NCI-H1436 (cell line): ENCODE measurements at places on chromosomes 16 and 17.

DNA sequence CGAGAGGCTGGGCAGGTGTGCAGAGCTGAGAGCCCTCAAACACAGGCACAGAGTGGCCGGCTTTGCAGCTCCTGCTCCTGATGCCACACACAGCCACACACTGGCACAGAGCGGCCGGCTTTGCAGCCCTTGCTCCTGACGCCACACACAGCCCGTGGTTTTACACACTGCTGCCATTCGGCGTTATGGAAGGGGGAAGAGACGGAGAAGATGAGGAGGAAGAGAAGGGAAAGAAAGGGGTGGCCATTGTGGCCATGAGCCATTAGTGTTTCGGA lies 26.8 kb downstream of the WSCD1 start:
- DNase-seq, result no peak

- no peak for DNase-seq
Measured at GRCh38 chr16:69049146-69049545, 56.3 kb upstream of the HAS3 start.

GRCh38 chr16:85258629-85259028 lies 146.4 kb upstream of the CIBAR2 start:
- no peak for DNase-seq

- peak; percentile 72 for DNase-seq
Measured at GRCh38 chr16:68328151-68328859, 17.5 kb downstream of the PRMT7 start.

DNA sequence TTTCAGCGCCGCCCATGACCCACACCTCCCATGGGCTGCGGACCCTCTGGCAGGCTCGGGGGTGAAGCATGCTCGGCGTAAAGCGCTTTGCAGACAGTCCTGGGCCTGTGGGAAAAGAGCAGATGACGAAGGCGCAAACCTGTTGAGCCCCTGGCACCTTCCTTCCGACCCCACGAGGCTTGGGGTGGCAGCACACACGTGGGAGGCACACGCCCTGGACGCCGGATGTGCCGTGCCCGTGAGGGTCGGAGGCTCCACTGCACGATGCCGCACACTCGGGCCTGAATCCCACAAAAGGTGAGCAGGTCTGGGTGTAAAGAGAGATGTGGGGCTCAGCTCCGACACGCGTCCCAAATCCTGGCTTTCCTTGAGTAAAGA lies 71.1 kb downstream of the LMF1 start:
- no peak for DNase-seq

DNA sequence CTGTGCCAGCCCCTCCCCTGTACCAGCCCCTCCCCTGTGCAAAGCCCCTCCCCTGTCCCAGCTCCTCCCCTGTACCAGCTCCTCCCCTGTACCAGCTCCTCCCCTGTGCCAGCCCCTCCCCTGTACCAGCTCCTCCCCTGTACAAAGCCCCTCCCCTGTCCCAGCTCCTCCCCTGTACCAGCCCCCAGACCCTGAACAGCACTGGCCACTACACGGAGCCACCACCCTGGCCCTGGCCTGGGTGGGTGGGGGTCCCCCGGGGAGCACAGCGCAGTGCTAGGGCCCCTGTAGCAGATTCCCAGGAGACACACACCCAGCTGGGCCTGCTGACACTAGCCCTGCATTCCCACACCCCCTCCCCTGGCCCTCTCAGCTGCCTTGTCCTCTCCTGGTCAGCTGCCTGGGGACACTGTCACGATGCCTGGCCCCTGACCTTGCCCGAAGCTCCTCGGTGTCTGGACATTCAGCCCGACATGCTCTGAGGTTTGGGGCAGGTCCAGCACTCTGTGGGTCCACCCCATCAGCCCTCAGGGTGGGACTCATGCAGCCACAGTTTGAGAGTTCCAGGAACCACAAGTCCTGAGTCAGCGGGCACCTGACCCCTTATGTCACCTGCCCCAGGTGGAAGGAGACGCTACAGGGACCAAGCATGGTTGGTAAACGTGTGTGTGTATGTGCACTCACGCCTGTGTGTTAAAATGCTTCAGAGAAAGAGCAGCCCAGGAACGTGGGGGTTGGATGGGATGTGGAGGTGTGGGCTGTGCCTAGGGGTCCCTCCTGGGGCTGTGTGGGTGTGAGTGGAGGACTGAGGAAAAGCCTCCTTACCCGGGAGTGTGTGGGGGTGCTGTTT lies 114.2 kb downstream of the METRNL start:
- no peak for DNase-seq

- no peak for DNase-seq
Measured at GRCh38 chr17:38354466-38354865, 2.8 kb downstream of the SOCS7 start.

GRCh38 chr16:88010968-88011483 lies 59.8 kb downstream of the BANP start:
- no peak for DNase-seq

GRCh38 chr17:80017226-80018010 lies 18.3 kb downstream of the TBC1D16 start:
- no peak for DNase-seq

DNA sequence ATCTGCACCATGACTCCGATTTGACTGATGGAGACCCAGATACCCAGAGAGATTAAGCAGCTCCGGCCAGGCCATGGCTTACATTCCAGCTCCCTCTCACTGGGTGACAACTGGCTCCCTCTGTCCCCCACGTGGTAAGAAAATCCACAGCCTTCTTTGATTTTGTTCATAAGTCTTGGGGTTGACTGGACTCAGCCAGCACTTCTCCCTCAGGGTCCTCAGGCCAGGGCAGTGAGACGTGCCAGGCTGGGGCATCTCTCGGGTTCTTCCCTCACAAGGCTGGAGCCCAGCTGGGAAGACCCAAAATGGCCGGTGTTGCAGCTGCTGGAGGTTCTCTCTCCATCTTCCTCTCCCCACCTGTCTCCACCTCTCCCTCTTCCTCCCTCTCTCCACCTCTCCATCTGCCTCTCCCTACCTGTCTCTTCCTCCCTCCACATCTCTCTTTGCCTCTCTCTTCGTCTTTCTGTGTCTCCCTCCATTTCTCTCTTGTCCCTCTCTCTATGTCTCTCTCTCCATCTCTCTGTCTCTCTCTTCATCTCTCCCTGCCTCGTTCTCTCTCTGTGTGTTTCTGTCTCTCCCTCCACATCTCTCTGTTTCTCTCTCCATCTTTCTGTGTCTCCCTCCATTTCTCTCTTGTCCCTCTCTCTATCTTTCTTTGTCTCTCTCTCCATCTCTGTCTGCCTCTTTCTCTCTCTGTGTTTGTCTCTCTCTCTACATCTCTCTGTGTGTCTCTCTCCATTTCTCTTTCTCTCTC lies 105.3 kb downstream of the FOXL1 start:
- no peak for DNase-seq

GRCh38 chr16:25713785-25714570 lies 22.2 kb downstream of the HS3ST4 start:
- no peak for DNase-seq

GRCh38 chr16:1145383-1146100 lies 7.4 kb upstream of the CACNA1H start:
- no peak for DNase-seq

DNA sequence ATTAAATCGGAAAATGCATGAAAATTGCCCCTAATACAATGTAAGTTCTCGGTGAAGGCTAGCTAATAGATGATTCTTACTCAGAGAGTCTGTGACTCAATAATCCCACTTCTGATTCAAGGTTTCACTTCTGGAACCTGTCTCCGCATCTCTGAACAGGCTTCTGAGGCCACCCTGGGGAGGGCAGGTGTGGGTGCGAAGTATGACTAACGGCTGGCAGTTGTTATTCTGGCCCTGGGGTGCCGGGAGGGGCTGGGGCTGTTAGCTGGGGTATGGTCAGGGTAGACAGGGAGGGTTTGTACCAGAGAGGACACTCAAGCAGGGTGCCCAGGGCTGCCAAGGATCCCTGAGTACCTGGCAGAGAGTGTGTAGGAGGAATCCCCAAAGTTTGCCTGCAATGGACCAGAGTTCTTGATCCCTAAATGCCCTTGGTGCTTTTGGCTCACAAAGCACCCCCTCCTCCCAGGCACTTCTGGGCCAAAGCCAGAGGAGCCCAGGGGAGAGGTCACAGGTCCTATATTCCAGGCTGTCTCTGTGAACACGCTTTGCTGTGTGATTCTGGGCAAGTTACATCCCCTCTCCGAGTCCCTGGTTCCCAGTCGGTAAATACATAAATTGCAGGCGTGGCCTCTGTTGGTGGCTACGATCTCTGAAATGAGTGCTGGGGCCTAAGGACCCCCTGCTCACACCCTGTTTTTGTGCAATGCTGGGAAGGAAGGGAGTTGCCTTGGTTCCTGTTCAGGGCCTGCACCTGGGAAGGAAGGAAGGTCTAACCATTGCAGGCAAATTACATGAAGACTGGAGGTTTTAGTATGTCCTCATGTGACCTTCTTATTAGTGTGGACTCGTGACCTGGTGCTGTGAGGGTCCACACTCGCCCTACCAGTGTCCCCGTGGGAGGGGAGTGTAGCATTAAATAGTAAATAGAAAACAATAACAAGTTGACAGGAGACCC lies 49.9 kb upstream of the CPNE2 start:
- DNase-seq, result no peak

DNA sequence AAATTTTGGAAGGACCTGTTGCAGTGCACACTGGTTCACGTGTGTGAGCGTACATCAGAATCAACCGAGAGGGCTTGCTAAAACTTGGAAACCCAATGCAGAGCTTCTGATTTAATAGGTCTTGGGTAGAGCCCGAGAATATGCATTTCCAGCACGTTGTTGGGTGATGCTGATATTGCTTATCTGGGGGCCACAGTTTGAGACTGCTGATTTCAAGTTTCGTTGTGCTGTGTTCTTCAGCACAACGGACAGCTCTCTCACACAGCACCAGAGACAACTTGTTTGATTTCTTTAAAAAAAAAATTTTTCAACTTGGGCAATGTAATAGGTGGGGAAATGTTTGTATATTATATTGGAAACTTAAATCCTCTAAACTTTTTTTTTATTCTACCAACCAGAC lies 9.4 kb downstream of the OR4D2 start:
- no peak for DNase-seq

DNA sequence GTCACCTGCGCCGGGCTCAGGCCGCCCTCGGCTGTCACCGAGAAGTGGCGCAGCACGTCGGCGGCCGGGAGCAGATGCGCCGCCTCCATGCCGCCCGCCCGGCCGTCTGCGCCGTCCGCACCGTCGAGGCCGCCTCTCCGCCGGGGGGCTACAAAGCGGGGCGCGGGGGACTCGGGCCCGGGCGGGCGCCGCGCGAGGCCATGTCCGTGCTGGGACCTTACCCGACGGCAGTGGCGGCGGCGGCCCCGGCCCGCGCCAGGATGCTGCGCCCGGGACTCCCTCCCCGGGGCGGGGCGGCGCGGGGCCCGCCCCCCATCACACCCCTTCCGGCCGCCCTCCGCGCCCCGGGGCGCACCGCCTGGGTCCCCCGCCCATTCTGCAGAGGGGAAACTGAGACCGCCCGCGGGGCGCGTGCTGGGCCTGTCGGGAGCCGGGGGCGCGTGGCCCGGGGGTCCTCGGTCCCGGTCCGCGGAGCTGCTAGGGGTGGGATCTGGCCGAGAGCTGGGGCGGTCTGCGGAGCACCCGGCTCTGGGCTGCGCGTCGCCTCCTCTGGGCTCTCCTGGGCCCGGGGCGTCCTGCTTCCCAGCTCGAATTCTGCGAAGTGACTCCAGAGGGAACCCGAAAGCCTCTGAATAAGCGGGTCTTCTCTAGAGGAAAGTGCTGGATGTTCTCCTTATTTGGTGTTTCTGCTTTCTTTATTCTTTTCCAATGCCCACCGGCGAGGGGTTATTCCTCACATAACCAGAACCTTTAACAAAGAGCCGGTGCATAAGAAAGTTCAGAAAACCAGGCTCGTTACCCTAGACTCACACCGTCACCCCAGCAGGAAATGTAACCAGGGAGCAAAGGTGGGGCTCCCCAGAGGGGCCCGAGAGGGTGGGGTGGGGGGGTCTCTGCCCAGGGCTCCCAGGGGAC lies at the start of gene ATP2A3:
TSS of gene ATP2A3 (minus strand) at position 235 of the 915 bp plus-strand sequence. CDS start at position 89, 146 bp downstream.
- peak; percentile 47 for DNase-seq

DNA sequence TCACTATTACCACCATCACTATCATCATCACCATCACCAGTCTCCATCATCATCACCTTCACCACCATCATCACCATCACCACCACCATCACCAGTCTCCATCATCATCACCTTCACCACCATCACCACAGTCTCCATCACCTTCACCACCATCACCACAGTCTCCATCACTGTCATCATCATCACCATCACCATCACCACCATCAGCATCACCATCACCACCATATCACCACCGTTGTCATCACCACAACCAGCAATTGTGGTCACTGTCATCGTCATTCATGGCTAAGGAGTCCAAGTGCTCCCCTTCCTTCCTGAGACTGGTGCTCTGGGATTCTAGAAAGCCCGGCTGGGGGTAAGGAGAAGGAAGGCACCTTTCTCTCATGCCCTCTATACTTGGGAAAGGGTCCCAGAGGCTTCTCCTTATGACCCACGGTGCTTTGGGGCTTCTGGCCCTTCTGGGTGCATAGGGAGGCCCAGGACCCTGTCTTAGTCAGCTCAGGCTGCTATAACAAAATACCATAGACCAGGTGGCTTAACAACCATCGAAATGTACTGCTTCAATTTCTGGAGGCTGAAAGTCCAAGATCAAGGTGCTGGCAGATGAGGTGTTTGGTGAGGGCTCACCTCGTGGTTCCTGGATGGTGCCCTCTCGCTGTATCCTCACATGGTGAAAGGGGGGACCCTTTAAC lies 93.4 kb upstream of the GSE1 start:
- no peak for DNase-seq
